ENCODE measurements at places on chromosomes 4 and X.

- no peak for DNase-seq
Measured at GRCh38 chr4:126954537-126955291, 678.0 kb upstream of the INTU start.

DNA sequence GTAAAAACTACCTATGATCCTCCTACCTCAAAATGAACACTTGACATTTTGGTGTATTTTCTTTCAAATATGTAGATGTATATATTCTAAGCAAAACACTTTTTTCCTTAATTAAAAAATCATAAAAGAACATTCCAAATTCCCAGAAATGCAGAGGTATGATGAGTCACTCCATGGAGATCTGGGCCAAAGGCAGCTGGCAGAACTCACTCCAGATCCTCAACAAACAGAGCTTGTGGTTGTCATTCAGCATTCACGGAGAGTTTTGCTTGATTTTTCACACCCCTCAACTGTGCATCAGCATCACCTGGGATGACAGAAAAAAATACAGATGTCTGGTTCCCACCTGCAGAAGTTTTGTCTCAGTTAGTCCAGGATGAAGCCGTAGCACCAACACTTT is 144.6 kb downstream of the KIT start:
- DNase-seq = no peak

GRCh38 chrX:13087322-13088155 is 43.1 kb upstream of the FAM9C start:
- no peak for DNase-seq

GRCh38 chr4:174307694-174308093 is 24.0 kb downstream of the CEP44 start:
- DNase-seq = no peak

DNA sequence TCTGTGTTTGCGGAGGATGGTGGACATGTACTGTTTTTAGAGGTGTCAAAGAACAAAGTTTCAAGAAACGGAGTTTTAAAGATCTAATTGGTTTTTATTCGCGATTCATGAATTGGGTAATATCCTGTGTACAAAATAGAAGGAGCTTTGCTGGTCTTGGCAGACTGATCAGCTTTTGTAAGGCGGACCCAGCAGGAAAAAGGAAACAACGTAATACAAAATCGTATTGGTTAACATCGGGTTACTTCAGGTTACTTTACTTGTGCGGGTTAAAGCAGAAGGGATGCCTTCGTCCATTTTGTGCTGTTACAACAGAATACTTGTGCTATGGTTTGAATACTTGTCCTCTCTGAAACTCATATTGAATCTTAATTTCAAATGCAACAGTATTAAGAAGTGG is 11.4 kb upstream of the NYX start:
- no peak for DNase-seq

DNA sequence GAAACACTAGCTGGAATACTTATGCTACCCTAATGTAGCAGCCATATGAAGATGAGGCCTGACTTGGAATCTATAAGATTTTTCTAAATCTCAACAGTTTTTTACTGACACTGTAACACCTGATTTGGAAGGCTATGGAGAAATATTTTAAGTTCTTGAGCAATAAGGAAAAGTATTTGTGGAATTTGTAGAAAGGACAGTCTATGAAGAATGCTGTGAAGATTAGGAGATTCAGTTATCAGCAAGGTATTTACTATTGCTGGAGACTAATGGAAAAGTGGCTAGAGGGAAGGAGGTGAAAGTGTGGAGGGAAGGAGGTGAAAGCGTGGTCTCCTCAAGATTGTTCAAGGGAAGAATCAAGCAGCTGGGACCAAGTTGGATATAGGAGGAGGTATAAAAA is 190.0 kb upstream of the EMCN start:
- DNase-seq = no peak
